ENCODE measurements at places on chromosomes 11 and 22.

DNA sequence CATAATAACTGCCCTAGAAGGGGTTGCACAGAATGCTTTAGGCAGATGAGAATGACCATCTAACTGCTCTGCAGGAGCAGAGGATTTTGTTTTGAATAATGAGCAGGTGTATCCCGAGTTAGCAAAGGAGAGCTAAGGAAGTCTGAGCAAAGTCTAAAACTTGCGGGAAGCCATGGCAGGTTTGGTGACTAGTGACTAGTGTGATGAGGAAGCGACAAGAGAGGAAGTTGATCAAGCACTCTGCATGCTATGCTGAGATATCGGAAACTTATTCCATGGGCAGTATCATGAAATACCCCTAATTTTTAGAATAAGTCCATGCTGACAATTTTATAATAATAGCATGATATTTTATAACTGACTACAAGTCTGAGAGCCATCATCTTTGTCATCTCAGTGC lies 12.9 kb downstream of the OLFML1 start:
- no peak for DNase-seq

DNA sequence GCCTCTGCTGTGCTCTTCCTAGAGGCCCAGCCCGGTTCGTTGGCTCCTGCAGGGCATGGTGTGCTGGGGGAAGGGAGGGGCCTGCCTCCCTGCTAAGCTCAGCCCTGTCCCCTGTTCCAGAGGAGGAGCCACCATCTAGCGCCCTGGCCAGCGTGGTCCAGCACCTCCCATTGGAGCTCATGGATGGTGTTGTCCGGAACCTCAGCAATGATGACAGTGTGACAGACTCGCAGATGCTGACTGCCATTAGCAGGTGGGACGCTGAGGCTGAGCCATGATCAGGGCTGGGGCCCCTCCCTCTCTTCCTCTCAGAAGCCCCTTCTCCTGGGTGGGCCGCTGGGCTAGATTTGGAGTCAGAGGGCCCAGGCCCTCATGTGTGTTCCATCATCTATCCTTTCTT lies 9.1 kb downstream of the USP35 start:
- no peak for DNase-seq

DNA sequence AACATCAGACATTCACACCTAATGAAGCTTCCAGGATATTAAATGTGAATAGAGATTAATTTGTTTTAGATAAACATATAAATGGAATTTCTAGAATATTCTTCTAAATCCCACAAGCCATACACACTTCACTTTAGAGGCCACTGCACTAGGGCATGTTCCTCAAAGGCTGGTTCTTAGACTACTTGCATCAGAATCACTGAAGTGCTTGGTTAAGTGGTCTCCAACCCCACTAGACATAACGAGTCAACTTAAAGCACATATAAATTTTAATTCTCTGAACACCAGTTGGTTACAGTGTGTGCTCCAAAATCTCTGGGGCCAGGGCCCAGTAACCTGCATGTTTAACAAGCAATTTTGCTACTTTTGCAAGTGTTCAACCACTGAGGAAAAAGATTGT lies 7.9 kb upstream of the ALKBH8 start:
- no peak for DNase-seq

- peak; percentile 89 for DNase-seq
These were observed 30.5 kb upstream of the PPP2R1B start for GRCh38 chr11:111796696-111797095.

DNA sequence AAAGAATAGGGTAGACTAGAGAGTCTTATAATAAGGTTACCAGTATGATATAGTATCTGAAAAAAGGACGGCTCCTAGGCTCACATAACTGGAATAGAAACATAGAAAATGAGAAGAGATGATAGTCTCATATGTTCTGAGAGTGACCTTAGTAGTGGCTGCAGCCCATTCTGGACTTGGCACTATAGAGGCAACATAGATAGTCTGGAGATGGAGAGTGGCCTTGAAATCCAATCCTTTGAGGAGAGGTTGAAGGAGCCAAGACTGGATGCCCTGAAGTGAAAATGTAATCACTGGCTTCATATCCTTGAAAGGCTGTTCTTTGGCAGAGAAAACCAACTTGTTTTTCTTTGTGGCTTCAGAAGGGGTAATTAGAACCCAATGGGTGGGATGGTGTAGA lies 81.1 kb downstream of the STIM1 start:
- no peak for DNase-seq

DNA sequence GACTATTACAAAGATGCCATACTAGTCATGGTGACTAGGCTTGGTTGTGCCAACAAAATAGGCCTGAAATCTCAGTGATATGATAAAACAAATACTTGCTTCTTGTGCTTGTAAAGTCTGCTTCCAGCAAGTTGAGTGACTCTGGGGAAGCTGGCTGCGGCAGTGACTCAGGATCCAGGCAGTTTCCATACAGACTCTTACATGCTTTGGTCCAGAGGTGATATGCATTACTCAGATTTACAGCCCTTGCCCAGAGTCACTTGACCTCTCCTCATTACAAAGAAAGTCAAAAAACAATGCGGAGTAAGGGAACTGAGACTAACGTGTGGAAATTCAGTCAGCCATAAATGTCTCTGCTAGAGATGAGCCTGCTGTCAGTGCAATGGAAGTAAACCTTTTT lies 387.5 kb downstream of the KCNA4 start:
- DNase-seq, result no peak

- no peak for DNase-seq
These were observed 5.4 kb upstream of the C11orf87 start for GRCh38 chr11:109416601-109417000.

GRCh38 chr11:113725913-113726312 lies 19.8 kb upstream of the TMPRSS5 start:
- no peak for DNase-seq

DNA sequence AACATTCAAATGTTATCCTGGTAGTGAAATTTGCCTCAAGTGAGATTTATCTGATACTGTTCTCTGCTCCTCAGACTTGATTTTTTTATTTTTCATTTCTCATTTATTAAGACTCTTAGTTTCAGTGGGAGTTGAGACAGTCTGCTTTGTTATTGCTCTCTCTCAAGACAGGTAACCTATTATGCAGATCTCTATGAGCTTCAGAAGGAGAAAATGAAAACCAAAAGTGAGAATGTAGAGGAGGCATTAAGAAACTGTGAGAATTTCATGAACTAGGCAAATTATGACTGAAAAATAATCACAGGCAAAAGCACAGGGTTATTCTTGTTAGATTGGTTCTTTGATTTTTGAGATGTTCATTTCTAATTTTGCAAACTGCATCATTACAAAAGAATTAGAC lies 290.0 kb upstream of the CHORDC1 start:
- DNase-seq, result no peak

- DNase-seq, result no peak
These were observed 253.3 kb upstream of the ISX start for GRCh38 chr22:34812631-34813030.

DNA sequence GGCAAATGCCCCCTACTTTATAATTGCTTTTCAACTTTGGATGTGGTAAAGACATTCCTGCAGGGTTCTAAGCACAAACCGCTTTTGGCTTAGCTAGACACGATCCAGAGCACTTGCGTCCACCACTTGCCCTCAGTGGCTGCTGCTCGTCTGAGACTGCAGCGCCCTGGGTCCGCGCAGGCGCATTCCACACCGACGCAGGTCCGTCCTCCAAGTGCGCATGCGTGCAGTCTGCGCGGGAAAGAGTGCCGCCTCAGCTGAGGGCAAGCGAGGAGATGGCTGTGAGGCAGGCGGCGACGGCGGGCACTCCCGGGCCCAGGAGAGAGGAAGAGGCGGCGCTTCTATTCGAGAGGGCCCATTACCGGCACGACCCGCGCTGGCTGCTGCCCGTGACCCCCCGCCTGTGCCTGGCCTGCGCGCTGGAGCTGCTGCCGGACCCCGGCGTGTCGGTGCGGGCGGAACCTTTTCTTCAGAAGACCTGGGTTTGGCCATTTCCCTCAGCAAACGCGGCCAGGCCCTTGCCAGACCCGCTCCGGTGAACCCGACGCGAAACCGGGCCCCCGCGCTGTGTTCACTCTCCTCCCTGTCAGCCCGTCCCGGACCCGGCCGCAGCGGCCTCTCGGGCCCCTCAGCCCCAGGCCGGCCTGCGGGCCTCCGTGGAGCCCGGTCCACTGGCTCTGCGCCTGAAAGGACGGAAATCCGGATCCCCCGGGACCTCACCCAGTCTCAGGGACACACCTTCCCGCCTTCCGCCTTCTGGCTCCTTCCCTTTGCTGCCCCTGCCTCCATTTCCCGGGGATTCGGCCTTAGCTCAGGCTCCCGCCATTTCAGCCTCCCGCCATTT lies at the start of gene MEI1:
Gene MEI1, plus strand, starts transcription at position 240 of the 844 bp plus-strand sequence. Its CDS starts 36 bp downstream, at position 276.
- no peak for DNase-seq

GRCh38 chr11:65720211-65720934 lies at the start of gene RNASEH2C:
Gene RNASEH2C, minus strand, starts transcription at chr11:65720798. Its CDS starts 40 bp downstream, at chr11:65720758.
- peak; percentile 31 for DNase-seq

- DNase-seq, result no peak
These were observed 3.5 kb upstream of the KRTAP5-6 start for GRCh38 chr11:1693327-1694063.

GRCh38 chr11:131495423-131495822 lies 125.0 kb downstream of the NTM start:
- no peak for DNase-seq

DNA sequence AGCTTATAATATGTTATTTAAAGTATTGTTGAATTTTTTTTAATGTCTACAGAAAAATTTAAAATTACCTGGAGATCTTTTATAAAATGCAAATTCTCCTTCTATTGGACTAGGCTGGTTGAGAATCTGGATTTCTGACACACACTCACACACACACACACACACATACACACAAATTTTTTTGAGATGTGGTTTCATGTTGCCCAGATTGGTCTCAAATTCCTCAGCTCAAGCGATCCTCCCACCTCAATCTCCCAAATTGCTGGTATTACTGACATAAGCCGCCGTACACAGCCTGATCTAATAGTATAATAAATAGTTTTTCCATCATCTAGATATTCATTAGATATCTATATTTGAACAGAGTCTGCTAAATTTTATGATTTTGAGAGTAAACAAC lies 4.5 kb upstream of the RFPL1 start:
- DNase-seq, result no peak

DNA sequence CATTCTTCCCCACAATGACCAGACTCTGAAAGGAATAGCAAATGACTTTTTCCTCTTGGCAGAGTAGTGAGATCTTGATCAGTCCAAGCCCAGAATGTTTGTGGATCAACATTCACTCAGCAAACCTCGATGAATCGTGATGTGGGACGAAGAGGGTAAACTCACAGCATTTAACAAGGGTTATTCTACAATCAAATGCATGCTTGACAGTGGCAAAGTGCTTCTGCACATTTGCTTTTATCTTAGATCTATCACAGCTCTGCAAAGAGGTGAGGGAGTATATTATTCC lies 31.8 kb downstream of the TMPRSS5 start:
- no peak for DNase-seq

DNA sequence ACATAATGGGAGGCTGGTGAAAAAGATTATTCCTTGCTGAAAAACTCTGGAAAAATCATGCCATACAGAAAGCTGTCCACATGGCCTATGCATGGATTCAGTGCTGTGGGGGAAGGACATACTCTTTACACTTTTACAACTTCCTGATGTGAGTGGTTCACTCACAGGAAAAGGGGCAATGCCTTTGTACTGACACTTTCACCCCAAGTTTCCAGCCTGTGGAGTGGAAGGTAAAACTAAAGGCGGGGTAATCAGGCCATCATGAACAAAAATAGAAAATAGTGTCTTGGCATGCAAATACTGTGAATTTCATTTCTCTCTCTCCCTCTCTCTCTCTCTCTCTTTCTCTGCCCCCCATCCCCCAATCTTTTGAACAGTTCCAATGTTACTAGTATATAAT lies 281.8 kb downstream of the ETS1 start:
- DNase-seq, result no peak

DNA sequence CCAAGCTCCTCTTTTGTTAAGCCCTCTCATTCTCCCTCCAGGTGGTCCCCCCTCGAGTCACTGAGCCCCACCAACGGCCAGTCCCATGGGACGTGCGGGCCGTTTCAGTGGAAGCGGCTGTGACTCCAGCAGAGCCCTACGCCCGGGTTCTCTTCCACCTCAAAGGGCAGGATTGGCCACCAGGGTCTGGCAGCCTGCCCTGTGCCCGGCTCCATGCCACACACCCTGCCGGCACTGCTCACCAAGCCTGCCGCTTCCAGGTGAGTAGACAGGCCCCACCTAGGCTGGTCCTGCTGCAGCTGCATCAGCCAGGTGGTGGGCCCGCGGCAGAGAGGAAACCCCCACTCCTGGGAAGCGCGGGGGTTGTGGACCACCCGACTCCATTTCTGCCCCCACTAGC lies 3.3 kb downstream of the TMEM132A start:
- no peak for DNase-seq

DNA sequence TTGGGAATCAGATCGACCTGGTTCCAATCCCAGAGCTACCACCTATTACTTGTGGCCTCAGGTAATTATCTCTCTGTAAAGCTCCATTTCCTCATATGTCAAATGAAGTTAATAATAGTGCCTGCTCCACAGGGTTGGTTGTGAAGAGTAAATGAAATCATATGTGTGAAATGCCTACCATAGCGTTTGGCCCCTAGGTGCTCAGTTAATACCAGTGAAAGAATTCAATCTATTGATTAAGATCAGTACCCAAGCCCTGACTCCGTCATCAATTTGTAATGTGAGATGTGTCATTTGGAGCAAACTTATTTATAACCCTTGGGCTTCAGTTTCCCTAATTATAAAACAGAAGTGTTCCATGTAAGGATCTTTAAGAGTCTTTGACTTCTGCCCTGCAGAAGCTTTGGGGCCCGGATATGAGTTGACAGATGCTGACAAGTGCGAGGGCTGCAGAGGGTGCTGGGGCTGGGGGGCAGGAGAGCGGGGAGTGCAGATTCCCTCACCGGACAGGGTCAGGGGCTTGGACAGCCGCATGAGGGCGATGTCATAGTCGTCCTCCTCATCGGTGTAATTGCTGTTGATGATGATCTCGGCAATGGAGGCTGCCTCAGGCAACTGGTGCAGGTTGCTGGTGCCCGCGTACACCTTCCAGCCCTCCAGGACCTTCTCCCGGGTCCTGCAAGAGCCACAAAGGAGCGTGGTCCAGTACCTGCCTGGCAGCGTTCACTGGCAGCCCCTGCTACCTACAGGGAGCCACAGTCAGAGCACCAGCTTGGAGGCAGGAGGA lies 20.9 kb downstream of the TMPRSS13 start:
- DNase-seq, result no peak

DNA sequence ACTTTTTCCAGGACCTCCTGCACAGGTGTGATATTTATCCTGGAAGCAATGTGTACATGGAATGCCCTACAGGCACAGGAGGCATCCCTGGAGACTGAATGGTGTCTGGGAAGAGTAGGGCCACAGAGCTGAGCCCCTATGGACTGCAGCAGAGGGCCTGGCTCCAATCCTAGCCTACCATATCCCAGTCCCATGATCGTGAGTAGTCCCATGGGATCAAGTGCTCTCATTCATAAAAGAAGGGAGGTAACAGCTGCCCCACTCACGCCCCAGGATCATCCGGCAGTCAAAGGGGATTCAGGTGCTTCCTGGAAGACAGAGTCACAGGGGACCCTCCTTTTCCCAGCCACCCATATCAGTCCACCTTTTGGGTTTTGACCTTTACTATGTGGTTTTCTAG lies 24.0 kb downstream of the ANKK1 start:
- DNase-seq, result no peak
